Stimulated activated CD8-positive, alpha-beta memory T cell treated with anti-CD3 and anti-CD28 coated beads, Interleukin-12 subunit alpha, Interleukin-12 subunit beta, amount 100 ng/mL, for 1 hour (primary cell): ENCODE measurements at places on chromosomes 1 and 21.

DNA sequence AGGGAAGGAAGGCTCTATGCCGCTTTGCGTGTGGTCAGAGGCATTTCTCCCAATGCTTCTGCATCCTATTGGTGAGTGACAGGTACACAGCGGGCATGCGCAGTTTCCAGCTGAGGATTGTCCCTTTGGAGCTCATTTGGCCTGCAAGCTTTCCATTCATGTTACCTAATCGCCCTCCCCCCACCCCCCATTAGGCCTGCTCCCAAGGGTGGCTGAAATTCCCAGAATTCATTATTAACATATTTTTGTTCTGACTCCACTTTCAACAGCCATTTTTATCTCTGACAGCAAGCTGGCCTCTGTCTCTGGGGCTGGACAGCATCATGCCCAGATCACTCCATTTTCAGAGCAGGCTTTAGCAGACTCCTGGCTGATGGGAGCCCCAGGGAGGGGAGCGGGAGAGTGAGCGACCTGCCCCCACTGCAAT, 25.6 kb downstream of the MIS18A start:
- DNase-seq: no peak

DNA sequence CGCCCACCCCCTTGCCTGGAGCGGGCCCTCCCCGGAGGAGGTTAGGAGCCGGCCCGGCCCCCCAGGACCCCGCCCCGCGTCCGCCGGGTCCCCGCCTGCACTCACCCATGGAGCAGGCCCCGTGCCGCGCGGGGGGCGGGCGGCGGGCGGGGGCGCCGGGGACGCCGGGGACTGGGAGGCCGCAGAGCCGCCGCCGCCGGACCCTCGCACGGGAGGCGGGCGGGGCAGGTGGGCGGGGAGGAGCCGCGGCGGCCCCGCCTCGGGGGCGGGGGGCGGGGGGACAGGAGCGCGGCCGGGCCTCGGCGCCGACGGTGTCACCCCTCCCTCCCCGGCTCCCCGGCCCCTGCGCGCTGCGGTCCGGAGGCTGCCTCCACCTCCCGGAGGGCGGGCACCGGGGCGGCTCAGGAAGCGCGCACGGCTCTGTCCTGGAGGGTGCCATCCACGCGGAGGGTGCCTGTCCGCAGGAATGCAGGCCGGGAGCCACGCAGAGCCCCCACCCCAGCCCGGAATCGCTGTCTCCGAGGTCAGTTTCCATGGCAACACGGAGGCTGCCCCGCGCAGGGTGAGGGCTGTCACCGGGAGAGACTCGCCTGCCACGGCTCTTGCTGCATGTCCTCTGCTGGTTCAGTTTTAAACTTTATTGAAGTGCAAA, 5.9 kb upstream of the PLEKHG5 start:
- no peak for DNase-seq

GRCh38 chr1:150764617-150765101, 919 bp downstream of the CTSS start:
- no peak for DNase-seq

GRCh38 chr1:54255026-54255702, 55.2 kb downstream of the MRPL37 start:
- no peak for DNase-seq

DNA sequence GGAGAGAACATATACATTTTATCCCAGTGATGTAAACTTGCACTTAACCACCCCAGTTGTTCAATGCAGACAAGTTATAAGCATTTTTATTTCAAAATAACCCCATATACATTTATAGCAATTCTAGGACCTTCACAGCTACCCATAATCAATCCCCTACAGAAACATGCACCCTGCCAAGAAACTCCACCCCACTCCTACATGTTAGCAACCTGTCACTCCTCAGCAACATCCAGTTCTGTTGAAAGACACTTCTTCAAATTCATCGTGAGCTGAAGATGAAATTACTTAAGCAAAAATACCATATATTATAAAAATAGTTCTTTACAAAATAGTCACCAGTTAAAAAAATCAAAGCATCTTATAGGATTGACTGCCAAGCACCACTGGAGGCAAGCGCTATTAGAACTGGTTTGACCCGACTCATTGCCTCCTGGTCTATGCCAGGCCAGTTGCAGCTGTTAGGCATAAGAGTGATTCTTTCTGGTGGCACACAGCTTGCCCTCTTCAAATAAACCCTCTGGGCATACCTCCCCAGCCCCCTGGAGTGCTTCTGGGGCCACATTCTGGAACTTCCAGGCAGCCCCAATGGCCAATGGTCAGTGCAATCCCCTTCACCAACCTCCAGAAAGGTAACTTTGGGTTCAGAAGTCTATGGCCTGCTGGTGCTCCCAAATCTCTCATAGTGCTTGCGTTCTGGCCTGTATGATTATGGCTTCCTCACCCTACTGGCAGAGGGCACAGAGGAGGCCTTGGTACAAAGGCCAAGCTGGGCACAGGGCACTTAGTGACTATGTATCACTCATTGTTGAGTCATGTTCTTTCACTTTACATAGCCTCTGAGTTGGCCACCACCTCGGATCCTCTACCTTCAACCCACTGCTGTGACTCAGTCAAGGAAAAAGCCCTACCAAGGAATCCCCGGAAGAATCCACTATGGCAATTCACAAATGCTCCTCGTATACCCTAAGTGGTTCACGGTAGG, 72.2 kb upstream of the RALGPS2 start:
- no peak for DNase-seq

- no peak for DNase-seq
Observed at GRCh38 chr1:155022927-155023236, 10.7 kb downstream of the DCST2 start.

- no peak for DNase-seq
Observed at GRCh38 chr1:23556635-23557470, 2.4 kb downstream of the ID3 start.

DNA sequence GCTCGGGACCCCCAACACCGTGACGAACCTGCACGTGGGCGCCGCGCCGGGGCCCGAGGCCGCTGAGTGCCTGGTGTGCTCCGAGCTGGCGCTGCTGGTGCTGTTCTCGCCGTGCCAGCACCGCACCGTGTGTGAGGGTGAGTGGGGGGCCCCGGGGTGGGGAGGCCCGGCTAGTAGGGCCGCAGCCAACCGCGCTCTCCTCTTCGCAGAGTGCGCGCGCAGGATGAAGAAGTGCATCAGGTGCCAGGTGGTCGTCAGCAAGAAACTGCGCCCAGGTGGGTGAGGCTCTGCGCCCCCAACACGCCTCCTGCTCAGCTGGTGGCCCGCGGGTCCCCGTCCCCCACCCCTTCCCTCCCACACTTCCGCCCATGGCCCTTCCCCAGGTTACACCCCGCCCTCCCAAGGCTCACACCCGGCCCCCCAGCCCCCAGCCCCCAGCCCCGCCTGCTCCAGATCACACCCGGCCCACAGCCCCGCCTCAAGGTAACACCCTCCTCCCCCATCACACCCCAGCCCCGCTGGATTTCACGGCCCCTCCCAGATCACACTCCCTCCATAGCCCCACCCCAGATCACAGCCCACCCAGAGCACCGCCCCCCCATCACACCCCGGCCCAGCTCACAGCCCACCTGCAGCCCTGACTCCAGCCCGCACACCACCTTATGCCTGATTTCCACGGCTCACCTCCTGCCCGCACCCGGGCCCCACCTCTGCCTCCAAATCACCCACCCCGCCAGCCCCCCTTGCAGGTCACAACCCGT, 2.4 kb upstream of the MMP23B start:
- DNase-seq: peak; percentile 64

- no peak for DNase-seq
Observed at GRCh38 chr1:193367863-193368262, 181.4 kb upstream of the B3GALT2 start.

DNA sequence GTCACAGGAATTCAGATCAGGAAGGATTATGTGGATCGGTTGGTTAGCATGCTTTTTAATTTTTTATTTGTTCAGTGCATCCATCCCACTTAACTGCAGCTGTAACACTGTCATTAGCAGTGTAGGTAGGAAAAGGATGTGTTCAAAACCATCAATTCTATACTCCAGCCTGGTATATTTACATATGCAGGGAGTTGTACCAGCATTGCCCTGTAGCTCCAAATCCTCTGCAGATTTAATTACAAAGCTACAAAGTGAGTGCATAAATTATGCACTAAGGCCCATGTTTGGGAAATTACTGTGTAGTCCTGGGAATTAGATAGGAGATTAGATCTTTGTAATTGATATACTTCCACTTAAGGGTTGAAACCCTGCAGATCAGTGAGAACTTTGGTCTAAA, 15.9 kb upstream of the OSBPL9 start:
- DNase-seq: no peak

DNA sequence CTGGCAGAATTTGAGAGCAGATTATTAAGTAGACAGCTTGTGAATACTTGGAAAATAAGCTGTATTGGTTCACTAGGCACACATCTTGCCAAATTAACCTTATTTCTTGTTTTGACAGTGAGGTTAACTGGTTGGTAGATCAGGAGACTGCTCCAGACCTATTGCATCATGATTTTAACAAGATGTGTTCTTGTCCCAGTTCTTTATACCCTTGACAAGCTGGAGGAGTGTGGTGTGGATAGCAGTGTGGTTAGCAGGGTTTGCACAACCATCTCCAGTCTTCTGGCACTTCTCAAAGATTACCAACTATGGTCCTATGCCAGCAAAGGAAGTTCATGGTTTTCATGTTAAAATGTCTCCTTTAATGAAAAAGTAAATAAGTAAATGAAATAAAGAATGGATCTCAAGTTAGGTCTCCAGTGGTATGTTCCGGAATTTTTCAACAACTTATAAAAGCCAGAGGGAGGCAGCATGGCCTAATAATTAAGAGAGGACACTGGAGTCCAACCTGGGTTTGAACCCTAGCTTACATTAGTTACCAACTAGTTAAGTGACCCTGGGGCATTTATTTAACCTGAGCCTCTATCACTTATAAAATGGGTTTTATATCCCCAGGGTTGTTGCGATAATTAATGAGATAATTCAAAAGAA, 34.1 kb downstream of the DDX20 start:
- DNase-seq: no peak

- no peak for DNase-seq
Observed at GRCh38 chr1:53766831-53767405, 28.0 kb upstream of the GLIS1 start.

DNA sequence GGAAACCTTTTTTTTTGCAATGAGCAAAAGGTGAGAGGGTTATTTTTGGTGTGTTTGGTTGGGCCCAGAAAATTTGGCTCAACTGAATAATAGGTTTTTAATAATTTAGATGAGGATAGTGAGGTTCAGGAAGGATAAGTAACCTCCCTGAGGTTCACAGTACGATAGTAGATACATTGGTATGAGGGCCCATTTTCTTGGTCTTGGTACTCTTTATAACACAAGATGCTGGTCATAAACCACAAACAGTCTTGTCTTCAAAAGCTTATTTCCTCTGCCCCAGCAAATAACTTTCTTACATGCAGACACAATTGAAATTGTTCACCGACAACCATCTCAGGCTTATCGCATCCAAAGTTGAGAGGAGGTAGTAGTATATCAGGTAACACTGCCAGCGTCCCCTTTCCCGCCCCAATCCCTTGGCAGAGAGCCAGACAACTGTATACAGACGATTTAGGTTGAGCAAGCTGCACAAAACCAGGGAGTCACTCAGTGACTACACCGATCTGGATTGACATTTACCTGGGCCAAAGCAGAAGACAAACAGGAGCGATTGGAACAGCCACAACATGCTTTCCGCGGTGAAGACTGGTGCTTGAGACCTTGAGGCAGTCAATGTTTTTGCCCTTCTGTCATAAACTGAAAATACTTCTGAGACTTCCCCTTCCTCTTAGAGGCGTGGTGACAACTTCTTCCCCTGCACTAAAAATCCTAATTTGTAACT, at the start of gene SLAMF6:
Gene SLAMF6 (minus strand): TSS at position 634 of the 724 bp plus-strand sequence. CDS start 63 bp downstream, at position 571.
- DNase-seq: no peak

GRCh38 chr1:174652569-174653280, 205.0 kb downstream of the GPR52 start:
- no peak for DNase-seq

- no peak for DNase-seq
Observed at GRCh38 chr1:76156987-76157386, 82.4 kb downstream of the ST6GALNAC3 start.

- DNase-seq: no peak
Observed at GRCh38 chr1:86757272-86757984, 53.1 kb downstream of the SH3GLB1 start.

GRCh38 chr1:34276606-34277005, 99.9 kb downstream of the C1orf94 start:
- DNase-seq: no peak

GRCh38 chr1:182283746-182284544, 107.6 kb downstream of the GLUL start:
- no peak for DNase-seq

GRCh38 chr1:180646093-180646492, 14.3 kb downstream of the XPR1 start:
- no peak for DNase-seq

- DNase-seq: no peak
Observed at GRCh38 chr1:155309423-155310021, 856 bp downstream of the FDPS start.

GRCh38 chr21:45409466-45410150, 4.6 kb downstream of the COL18A1 start:
- DNase-seq: no peak

GRCh38 chr1:38128511-38128910, 81.9 kb upstream of the POU3F1 start:
- DNase-seq: no peak

- DNase-seq: no peak
Observed at GRCh38 chr1:228352677-228353481, 53.8 kb downstream of the TRIM11 start.

GRCh38 chr1:154313066-154313356, 7.9 kb upstream of the AQP10 start:
- DNase-seq: no peak

DNA sequence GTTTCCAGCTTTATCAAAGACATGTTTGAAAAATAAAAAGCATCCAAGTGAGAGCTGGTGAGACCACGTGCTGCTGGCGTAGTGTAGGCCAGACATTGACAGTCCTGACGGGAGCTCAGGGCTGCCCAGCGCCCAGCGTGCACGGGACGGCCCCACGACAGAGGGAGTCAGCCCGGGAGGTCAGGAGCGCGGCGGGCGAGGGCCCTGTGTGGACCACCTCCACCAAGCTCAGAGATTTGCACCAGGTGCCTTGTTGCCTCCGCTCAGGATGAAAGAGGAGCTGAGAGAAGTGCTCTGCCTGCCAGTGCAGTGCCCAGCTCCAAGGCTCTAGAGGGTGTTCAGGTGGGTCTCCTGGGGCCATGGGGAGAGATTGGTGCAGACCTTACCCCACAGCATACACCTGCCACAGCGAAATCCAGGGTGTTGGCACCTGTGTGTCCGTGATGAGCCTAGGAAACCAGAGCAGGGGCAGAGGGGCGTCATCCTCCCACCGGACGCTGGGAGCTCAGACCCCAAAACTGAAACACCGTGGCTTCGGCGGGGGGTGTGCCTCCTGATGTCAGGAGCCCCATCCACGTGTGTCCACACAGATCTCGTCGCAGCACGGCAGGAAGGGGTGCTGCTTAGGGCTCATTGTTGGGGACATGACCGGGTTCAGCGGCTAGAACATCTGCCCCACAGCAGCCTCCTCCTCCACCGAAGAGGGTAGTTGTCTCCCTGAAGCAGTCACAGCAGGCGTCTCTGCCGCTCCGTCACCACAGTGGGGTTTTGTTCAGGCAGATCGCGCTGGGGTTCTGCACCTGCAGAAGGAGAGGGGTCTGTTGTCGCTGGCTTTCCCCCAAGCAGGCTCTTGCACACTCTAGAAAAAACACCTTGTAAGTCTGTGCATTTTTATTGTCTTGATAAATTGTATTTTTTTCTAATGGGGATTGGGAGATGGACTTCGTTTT, 64.2 kb downstream of the POFUT2 start:
- no peak for DNase-seq
